Fibroblast of skin of back (primary cell): ENCODE measurements at places on chromosomes 3 and 15.

DNA sequence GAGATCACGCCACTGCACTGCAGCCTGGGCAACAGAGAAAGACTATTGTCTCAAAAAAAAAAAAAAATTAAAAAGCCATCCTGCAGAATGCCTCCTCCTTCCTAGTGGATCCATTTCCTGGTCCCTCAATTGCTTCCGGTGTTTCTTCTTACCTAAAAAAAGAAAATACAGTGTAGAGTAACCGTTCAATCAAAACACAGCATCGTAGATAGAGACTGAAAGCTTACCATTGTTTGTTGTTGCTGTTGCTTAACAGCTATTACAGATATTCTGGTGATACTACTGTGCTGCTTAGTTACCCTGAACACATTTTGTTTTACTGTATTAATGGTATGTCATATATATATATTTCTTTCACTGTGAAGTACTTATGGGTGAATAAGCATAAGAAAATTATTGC is 105.5 kb upstream of the LRRFIP2 start:
- DNase-seq = no peak

- DNase-seq = peak; percentile 89
Measured at GRCh38 chr3:47420511-47421484, 40.0 kb downstream of the PTPN23 start.

- no peak for DNase-seq
Measured at GRCh38 chr3:27789420-27789819, 67.3 kb upstream of the EOMES start.

DNA sequence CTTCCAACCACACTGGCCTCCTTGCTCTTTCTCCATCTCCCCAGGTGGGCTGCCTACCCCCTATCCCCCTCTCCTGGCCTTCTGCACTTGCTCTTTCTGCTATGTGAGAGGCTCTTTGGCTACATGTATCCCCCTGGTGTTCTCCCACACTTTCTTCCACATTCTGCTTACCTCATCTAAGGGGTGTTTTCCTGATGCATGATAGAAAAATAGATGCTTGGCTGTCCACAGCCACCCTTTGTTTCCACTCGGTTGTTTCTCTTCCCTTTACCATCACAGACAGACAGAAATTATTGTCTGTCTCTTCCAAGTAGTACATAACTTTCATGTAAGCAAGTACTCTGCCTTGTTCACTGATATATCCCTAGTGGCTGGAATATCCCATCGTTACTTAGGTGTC is 39.2 kb downstream of the MCTP2 start:
- DNase-seq = no peak

DNA sequence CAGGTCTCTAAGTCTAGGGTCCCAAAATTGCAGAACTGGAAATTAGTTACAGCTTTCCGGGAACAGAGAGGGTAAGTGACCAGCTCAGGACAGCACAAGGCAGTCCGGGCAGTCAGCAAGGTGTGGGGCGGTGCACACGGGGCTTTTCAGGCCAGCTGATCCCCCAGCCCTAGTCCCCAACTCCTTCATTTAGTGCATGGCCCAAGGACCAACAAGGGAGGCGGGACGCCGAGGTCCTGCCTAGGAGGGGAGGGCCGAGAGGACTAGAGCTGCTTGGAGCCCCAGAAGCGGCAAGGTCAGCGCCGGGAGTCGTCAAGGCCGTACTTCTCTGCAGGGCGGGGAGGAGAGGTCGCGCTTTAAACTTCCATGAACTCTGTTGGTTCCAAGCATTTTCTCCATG is 2.0 kb upstream of the PDE8A start:
- DNase-seq = no peak

GRCh38 chr3:147613725-147614124 is 204.6 kb downstream of the ZIC1 start:
- DNase-seq = no peak

DNA sequence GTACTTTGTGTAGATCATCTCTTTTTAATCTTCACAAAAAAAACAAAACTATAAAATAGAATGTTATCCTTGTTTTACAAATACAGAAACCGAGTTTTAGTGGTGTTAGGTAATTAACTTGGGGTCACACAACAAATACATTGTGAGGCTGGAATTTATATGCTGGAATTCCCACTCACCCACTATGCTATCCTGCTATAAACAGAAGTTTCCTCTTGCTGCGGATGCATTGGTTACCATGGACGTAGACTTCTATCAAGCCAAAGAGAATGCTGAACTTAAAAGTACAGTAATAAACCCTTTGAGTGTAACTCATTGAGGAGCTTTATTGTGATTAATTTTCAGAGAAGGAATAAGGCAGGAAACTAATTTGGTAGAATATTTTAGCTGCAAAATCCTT is 9.2 kb downstream of the SNAP23 start:
- DNase-seq = no peak

GRCh38 chr3:150080058-150080730 is 109.5 kb upstream of the PFN2 start:
- no peak for DNase-seq

GRCh38 chr3:57068437-57069089 is 8.1 kb downstream of the SPATA12 start:
- DNase-seq = peak; percentile 71

DNA sequence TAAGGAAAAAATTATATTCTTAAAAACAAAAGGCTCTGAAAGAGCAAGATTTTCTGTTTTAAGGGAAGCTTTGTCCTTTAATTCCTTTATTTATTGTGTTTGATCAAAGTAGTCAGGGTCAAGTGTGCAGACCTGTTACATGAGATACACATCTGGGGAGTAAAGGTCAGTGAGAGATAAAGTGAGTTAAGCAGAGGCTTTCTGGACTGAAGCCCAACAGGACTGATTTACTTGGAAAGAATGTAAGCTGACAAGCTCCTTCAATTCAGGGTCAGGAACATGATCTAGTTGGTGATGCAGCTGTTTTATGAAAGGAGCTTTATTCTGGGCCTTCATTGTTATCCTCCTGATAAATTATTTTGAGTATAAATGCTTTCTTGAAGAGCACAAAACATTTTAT is 20.7 kb upstream of the OTOL1 start:
- DNase-seq = peak; percentile 11

GRCh38 chr15:71691458-71692417 is 118.6 kb upstream of the NR2E3 start:
- peak; percentile 67 for DNase-seq

- no peak for DNase-seq
Measured at GRCh38 chr3:134279466-134279865, 28.8 kb upstream of the RYK start.

DNA sequence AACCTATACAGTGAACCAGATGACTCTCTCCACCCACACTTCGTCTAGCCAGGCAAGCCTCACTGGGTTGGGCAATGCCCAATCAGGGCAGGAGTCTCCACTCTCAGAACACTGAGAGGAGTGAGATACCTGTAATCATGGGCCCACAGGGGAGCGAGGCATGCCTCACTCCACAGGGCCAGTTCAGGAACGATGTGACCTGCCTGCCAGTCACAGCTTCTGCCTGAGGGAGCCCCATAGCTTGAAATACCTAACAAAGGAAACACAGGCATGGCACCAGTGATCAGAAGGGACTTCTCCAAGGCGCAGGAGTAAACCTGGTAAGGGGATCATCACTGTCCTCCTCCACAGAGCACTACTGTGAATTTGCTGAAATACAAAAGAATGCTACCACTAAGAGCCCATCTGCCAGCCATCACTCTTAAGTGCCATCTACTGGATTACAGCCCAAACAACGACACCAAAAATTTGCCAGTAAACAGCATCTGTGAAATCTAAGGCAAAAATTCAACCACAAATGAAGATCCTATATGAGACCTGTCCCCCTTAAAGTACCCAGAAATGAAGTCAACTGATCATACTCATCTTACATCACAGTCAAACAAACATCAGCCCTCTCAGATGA is 689.9 kb upstream of the SEMA6D start:
- no peak for DNase-seq

GRCh38 chr3:127371334-127371733 is 83.5 kb upstream of the PRR20G start:
- DNase-seq = no peak

DNA sequence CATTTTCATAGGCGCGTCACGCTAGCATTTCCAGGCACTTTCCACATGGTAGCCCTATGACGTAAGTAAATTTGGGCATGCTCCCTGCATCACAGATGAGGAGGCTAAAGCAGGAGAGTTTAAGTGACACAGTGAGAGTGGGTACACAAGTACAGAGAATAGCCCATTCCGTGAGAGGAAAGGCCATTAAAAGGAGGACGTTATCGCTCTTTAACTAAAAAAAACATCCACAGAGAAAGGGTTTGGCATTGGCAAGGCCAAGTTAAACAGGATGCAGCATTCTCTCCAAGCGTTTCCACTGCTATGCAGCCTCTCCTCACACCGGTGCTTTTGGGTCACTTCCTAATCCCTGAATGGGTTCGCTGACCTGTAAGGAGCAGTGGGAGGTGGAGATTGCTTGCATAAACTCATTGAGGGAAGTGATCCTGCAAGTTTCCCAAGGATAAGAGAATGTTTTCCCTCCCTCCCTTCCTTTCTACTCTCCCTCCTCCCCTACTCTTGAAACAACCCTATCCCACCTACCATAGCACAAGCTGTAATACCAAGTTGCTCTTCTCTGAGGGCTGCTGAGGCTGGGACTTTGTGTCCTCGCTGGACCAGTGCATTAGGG is 147.7 kb downstream of the VGLL4 start:
- DNase-seq = peak; percentile 27

GRCh38 chr15:42264795-42265194 is 8.2 kb upstream of the GANC start:
- no peak for DNase-seq

DNA sequence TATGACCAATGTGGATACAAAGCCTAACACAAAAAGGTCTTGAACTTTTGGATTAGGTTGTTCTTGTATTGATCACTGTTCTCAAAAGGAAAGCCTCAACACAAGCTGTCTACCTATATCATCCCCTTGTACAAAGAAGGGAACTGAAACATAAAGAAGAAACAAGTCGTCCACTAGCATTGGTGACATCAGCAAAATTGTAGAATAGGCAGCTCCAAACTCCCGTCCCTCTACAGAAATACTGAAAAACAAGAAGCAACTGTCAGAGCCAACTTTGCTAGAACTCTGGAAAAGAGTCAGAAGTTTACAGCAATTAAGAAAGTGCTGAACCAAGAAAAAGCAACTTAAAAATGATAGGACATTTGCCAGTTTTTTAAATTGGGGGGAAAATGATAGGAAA is 7.5 kb upstream of the NR1I2 start:
- no peak for DNase-seq

- no peak for DNase-seq
Measured at GRCh38 chr3:189629803-189630455, 1.3 kb upstream of the TP63 start.

GRCh38 chr3:128187495-128187894 is 34.2 kb downstream of the EEFSEC start:
- no peak for DNase-seq
